Tibial nerve (tissue), 4 donors: ENCODE measurements at places on chromosomes 3 and 15. TPM values are rescaled to one million over a fixed set of nuclear protein-coding genes. Genes with fewer than 3 reads are reported as not detected.

The CISH gene
- total RNA-seq = 5.7 TPM

The BSN gene
- total RNA-seq = 0.44 TPM

The ZNF620 gene
- 3.0 TPM for total RNA-seq

The CHAC1 gene
- total RNA-seq = not detected

The SLC28A1 gene
- total RNA-seq = not detected

The CPNE9 gene
- total RNA-seq = not detected

GRCh38 chr3:131393051-131393450 lies 11.5 kb downstream of the NUDT16 start:
- H3K4me3 ChIP-seq = no peak overlapping the region
- no peaks in the 10 kb centered on the region for H3K27me3 ChIP-seq
- DNase-seq = no peak
- H3K4me1 ChIP-seq = peaks cover 9% of the 10 kb centered on the region

DNA sequence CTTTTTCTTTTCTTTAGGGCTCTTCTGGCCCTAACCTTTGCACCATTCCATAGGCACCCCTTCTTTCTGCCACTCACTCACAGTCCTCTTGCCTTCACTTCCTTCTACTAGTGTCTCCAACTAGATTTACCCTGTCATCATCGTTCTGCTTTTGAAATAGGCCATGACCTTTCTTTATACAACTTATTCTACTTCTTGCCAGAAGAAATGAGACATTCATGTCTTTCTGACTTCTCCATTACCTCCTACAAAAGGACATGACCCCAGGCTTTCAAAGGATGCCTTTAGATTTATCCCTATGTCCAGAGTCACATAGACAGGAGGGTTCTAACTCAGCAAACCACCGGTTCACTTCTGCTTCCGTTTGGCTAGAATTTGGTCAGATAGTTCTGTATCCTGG lies 336.4 kb upstream of the LRRFIP2 start:
- H3K36me3 ChIP-seq = no peaks in the 10 kb centered on the region
- peaks cover 28% of the 10 kb centered on the region for H3K4me1 ChIP-seq
- no peak overlapping the region for H3K27ac ChIP-seq

GRCh38 chr15:52636459-52636858 lies 42.7 kb downstream of the ATOSA start:
- H3K4me3 ChIP-seq = no peak overlapping the region
- DNase-seq = no peak
- H3K4me1 ChIP-seq = no peaks in the 10 kb centered on the region
- H3K27me3 ChIP-seq = no peaks in the 10 kb centered on the region
- no peaks in the 10 kb centered on the region for H3K36me3 ChIP-seq

DNA sequence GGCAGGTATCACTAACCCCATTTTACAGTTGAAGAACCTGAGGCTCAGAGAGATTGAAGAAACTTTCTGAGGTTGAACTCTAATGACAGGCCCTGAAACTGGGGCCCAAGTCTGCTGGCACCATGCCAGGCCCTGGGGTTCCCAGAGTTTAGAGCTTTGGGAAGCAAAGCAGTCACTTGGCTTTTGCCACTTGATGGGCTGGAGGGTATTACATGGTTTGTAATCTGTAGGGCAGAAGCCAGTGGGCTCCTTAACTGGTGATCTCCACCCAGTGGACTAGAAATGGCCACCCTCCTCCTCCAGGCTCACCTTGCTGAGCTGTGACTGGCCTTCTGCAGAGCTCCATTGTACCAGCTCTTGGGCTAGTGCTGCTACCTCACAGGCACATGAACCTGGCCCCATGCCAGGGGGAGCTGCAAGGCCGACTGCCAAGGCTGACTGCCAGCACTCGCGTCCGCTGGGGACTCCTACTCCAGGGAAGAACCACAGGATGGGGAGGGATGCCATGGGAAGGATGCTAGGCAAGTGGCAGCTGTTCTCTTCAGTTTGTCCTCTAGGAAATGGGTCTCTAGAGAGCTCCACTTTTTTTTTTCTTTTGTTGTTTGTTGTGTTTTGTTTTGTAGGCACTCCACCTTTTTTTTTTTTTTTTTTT lies 104.8 kb downstream of the ETFA start:
- no peak overlapping the region for H3K27ac ChIP-seq
- H3K4me3 ChIP-seq = no peak overlapping the region
- peaks cover 66% of the 10 kb centered on the region for H3K36me3 ChIP-seq
- peak; percentile 53 for DNase-seq
- H3K27me3 ChIP-seq = no peaks in the 10 kb centered on the region
- H3K4me1 ChIP-seq = no peaks in the 10 kb centered on the region

- H3K27me3 ChIP-seq = no peaks in the 10 kb centered on the region
- H3K4me3 ChIP-seq = no peak overlapping the region
- no peaks in the 10 kb centered on the region for H3K4me1 ChIP-seq
- no peak for DNase-seq
These were observed 9.9 kb upstream of the KNL1 start for GRCh38 chr15:40584191-40584590.

- H3K4me1 ChIP-seq = peaks cover 4% of the 10 kb centered on the region
- peak overlapping the region; percentile 74 for H3K27ac ChIP-seq
- H3K27me3 ChIP-seq = no peaks in the 10 kb centered on the region
- H3K36me3 ChIP-seq = no peaks in the 10 kb centered on the region
- no peak for DNase-seq
These were observed 206.0 kb downstream of the KLHL25 start for GRCh38 chr15:85588677-85589076.

DNA sequence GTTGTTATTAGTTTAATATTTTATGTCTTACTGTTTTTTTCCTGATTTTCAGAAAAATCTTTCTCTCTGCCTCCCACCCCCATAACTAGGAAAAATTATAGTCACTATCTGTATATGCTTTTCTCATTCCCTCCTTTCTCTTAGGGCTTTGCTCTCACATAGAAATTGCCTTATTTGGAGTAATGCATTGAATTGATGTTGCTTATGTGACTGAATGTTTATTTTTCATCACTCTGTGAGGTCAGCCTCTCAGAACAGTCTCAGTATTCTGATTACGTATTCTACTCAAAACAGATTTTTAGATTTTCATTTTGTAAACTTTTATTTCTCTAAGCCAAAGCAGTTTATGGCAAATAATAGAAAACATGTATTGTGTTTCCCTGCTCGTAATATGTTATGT lies 121.0 kb downstream of the SLMAP start:
- H3K36me3 ChIP-seq = no peaks in the 10 kb centered on the region
- no peak overlapping the region for H3K4me3 ChIP-seq
- no peak overlapping the region for H3K27ac ChIP-seq
- no peaks in the 10 kb centered on the region for H3K4me1 ChIP-seq

GRCh38 chr15:65783872-65784271 lies 8.2 kb downstream of the DENND4A start:
- H3K36me3 ChIP-seq = no peaks in the 10 kb centered on the region
- H3K4me1 ChIP-seq = no peaks in the 10 kb centered on the region
- H3K4me3 ChIP-seq = no peak overlapping the region
- no peak for DNase-seq
- no peak overlapping the region for H3K27ac ChIP-seq
- H3K27me3 ChIP-seq = no peaks in the 10 kb centered on the region

- peaks cover 21% of the 10 kb centered on the region for H3K4me1 ChIP-seq
- H3K27me3 ChIP-seq = no peaks in the 10 kb centered on the region
- H3K4me3 ChIP-seq = no peak overlapping the region
- DNase-seq = no peak
- peaks cover 13% of the 10 kb centered on the region for H3K36me3 ChIP-seq
These were observed 2.4 kb downstream of the SLC25A38 start for GRCh38 chr3:39385456-39386090.

- DNase-seq = no peak
- H3K4me1 ChIP-seq = no peaks in the 10 kb centered on the region
These were observed 15.1 kb downstream of the CACNA1D start for GRCh38 chr3:53509494-53509893.

DNA sequence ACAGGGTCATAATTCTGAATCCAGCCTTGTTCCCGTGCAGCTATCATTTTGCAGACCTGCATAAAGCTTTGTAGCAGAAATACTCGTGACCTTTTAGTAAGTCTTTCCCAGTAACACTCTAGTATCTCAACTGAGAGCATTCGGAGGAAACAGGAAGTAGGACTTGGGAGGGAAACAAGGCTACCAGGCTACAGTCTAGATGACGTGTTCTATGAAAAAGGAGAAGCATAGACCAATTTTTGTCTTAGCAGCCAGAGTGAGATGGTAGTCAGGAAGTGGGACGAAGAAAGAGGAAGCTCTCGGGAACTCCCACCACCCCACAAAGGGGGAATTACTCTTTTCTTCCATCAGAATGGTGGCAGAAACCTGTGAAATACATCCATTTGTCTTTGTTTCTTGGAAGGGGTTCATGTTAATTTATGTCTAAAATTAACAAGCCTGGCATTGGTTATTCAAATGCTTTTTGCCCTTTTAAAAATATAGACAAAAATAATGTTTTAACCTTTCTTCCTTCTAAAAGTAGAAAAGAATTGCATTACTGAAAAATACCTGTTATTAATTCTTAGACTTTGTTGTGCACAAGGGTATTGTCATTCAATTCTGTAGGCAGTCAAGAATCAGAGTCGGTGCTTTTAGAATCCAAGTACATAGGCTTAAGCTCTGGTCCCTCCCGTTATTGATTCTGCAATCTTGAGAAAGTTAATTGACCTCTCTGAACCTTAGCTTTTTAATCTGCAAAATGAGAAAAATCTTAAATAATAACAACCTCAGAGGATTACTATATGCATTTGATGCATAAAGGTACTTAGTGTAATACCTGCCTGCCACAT lies 1.6 kb upstream of the SUCNR1 start:
- no peak overlapping the region for H3K4me3 ChIP-seq
- DNase-seq = no peak
- H3K27me3 ChIP-seq = no peaks in the 10 kb centered on the region
- no peaks in the 10 kb centered on the region for H3K36me3 ChIP-seq
- no peaks in the 10 kb centered on the region for H3K4me1 ChIP-seq
